SJCRH30 (cell line): ENCODE measurements at places on chromosomes 3 and 15. TPM values are rescaled to one million over a fixed set of nuclear protein-coding genes. Genes with fewer than 3 reads are reported as not detected.

DNA sequence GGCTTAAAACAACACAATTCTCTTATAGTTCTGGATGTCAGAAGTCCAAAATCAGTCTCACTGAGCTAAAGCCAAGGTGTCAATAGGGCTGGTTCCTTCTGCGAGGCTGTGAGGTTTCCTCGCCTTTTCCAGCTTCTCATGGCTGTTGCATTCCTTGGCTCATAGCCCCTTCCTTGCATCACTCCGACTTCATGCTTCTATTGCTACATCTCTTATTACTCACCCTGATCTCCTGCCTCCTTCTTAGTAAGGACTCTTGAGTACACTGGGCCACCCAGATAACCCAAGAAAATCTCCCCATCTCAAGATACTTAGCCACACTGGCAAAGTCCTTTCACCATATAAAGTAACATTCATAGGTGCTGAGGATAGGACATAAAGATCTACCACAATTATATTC is 193.9 kb downstream of the ADAMTS17 start:
- DNase-seq: no peak

DNA sequence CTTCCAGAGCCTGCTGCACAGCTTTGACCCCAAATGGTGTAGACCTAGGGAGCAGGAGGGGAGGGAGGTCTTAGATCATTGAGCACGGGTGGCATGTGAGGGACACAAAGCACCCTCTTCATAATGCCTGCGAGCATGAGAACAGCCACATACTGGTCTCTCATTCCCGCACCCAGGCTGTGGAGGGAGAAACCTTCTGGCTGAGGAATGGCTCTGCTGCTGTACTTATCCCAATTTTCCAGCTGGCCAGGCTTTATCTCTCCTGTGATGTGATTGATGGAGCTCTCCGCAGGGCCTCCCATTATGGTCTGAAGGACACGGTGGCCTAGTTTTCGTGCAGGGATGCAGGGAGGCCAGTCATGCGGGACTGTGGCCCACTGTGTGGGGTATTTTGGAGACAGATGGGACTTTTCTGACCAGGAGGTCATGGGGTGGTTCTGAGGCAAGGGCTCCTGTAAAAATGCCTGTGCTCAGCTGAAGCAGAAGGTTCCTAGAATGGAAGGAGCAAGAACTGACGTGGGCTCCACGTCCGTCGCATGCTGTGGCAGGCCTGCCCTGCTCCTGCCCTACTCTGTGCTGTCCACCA is 251.5 kb downstream of the PLCL2 start:
- no peak for DNase-seq

GRCh38 chr15:75673426-75674235 is 25.9 kb downstream of the SNX33 start:
- DNase-seq: peak; percentile 66

Gene COLQ
- total RNA-seq: 0.18 and 0.24 TPM in 2 replicates

Gene MYH15
- 0.08 and 0.14 TPM in 2 replicates for total RNA-seq

Gene RBSN
- total RNA-seq: 14.6 and 17.6 TPM in 2 replicates

Gene CYP19A1
- not detected in 2 replicates for total RNA-seq

Gene C3orf85
- not detected in 2 replicates for total RNA-seq
